ENCODE measurements at places on chromosomes 7 and 10.

- DNase-seq = no peak
Observed at GRCh38 chr7:116194115-116194514, 16.2 kb upstream of the TES start.

GRCh38 chr7:55171157-55171556 lies 152.3 kb downstream of the EGFR start:
- DNase-seq = no peak

- DNase-seq = peak; percentile 87
Observed at GRCh38 chr10:62166331-62167131, 102.1 kb downstream of the RTKN2 start.

GRCh38 chr10:114392112-114392835 lies 12.0 kb downstream of the AFAP1L2 start:
- DNase-seq = no peak

DNA sequence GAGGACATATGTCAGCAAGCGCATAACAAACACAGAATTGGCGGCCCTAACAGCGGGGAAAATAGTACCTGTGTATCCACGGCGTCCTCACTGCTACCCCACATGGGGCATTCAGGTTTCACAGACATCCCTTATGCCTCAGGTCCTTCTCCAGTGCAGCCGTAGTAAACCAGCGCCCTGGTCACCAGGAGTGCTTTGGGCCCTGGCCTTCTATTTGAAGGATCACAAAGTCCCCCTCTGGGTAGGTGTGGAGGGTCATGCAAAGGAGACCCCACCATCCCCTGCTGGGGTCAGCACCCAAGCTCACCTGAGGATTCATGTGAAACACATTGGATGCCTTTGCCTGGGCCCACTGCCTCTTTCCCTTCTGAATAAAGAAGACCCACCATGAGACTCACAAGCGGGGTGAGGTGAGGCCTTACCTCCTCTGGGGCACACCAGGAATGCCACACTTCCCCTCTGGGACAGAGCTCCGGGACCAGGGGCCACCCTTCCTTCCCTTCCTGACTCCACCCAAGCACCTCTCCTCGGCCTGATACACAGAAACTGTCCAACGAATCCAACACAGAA lies 18.8 kb downstream of the CLRN3 start:
- no peak for DNase-seq

- peak; percentile 5 for DNase-seq
Observed at GRCh38 chr10:112335111-112335867, 38.6 kb upstream of the ACSL5 start.

GRCh38 chr7:108650467-108650866 lies 80.8 kb downstream of the DNAJB9 start:
- no peak for DNase-seq

- no peak for DNase-seq
Observed at GRCh38 chr7:154985230-154985629, 17.7 kb downstream of the PAXIP1 start.

DNA sequence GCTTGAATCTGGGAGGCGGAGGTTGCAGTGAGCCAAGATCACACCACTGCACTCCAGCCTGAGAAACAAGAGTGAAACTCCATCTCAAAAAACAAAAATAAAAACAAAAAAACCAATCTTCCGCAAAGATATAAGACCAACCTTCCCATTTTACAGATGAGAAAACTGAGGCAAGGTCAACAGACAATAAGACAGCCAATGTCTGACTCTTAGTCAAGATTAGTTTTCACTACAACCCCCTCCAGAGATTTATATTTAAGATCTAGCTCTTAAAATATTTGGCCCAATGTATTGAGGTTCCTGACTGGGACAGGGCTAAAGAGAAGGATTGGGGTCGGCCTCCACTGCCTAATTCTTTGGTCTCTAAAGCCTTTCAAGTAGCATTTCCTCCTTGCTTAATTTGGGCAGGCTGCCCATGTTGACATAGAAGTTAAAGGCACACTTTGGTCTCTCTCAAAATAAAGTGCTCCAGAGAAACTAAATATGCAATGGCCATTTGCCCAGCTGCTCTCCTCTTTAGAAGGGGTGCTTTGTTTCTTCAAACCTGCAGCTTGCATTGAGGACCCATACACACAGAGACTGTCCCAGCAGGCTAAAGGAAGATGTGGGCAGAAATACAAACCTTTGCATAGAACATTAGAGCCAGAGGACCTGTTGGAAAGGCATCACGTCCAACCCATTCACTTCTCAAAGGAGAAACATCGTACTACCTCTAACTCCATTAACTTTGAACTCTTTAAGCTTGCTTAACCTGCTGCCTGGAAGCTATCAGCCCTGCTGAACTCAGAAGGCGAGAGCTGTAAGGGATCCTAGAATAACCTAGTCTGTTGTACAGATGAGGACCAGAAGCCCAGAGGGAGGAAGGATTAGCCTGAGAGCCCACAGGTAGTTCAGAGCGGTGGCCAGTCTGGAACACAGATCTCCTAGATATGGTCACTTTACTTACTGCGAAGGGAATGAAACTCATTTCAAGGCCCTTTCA lies 3.9 kb downstream of the TECTB start:
- DNase-seq = no peak

- DNase-seq = no peak
Observed at GRCh38 chr7:79459381-79459780, 5.9 kb upstream of the MAGI2 start.

DNA sequence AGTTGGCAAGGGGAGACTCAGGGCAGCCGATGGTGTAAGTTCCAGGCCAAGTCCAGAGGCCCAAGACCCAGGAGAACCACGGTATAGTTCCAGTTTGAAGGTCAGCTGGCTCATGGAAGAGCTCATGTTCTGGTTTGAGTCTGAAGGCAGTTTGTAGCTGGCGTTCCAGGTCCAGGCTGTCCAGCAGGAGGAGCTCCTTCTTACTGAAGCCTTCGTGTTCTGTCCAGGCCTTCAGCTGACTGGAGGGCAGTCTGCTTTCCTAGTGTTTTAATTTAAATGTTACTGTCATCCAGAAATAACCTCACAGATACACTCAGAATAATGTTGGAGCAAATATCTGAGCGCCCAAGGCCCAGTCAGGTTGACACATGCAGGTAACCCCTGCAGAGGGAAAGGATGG lies 4.2 kb downstream of the SUN1 start:
- DNase-seq = peak; percentile 19

DNA sequence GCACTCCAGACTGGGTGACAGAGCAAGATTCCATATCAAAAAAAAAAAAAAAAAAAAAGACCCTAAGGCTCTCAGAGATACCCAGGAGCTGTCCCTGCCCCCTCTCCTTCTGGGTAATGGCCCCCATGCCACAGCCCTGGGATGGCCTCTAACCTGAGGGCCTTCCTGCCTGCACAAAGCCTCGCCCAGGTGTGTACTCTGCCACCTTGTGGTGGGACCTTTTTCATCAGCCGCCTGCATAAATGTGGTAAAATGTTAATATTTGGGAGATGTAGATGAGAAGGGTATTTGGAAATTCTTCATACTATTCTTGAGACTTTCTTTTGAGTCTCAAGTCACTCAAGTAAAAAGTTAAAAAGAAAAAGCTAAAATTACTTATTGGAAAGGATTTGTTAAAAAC lies 46.3 kb upstream of the RNF216 start:
- no peak for DNase-seq

DNA sequence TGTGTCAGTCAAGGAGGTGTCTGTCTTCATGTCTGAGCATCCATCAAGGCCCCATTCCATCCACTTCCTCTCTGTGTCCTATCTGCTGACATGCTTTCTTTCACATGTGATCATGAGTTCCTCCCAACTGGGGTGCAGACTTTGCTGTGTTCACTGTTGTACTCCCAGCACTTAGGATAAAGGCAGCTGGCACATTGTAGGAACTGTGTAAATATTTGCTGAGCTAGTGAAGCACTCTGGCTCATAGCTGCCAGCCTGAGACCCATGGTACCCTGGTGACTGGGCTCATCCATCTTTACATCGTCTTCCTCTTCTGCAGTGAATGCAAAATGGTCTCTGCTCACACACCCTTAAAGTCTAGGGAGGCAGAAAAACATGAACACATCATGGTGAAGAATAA lies 242.2 kb upstream of the IGFBP3 start:
- no peak for DNase-seq

DNA sequence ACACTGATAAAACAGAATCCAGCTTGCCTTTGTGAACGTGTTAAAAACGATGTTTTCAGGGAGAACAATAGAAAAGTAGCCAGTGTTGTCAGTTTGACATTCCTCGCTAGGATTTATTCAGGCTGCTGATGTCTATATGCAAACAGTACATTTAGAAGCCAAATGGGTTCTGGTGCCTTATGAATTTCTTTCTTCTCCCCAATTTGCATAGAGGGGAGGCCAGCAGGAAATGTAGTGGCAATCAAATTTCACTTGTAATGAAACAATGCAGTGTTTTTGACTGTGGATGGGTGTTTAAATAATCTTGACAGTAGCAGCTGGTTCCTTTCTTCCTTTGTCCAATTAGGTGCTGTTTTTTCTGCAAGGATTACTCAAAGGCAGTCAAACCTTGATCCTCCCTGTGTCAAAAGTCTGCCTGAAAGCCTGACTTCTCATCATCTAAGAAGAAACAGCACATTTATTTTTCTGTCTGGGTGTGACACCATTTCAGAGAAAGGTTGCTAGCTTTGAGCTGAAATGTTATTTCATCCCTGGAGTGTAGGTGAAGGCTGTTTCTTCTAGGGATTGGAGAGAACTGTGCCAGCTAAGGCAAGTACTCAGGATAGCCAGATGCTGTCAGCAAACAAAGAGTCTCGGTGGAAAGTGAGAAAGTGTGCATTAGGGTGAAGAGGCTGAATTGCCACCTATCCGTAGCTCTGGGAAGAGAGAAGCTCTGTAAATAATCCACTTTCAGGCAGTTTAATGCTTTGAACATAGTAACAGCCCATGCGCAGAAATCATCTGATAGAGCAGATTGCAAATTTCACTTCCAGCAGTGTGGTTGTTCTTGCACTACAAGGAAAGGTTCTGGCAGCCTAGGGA lies 36.6 kb upstream of the ZNRF2 start:
- no peak for DNase-seq

GRCh38 chr10:62873866-62874265 lies 57.7 kb upstream of the EGR2 start:
- DNase-seq = no peak

DNA sequence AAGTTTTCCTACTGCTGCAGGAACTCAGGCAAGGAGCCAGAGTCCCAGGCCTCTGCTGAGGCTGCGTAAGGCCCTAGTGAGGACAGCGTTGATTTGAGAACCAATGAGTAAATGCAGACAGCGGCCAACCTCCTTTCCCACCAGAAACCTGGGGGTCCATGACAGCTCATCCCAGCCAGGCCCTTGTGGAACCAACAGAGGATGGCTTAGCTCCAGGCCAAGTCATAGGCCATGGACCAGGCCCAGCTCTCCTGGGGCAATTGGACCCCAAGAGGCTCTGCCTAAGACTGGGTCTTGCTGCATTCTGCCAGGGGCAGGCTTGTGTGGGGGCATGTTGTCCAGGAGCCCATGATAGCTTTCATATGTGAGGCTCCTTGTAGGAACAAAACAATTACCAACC lies 65.4 kb upstream of the PPP1R3C start:
- no peak for DNase-seq

GRCh38 chr7:102912742-102913141 lies at the start of gene LRRC17:
LRRC17 (plus strand) TSS chr7:102913000; CDS start chr7:102933914, 20,914 bp downstream.
- DNase-seq = no peak

Measured in inflammatory macrophage treated with lipopolysaccharide for 4 hours (primary cell).